Peyer's patch (tissue), 4 donors: ENCODE measurements at places on chromosomes 5 and 9. TPM values are rescaled to one million over a fixed set of nuclear protein-coding genes. Genes with fewer than 3 reads are reported as not detected.
A peak's percentile ranks its signal among the peaks of the same experiment; 100 is the strongest.

- DNase-seq = peak; percentile 76
Measured at GRCh38 chr5:154446195-154447088, 645 bp downstream of the SAP30L start.

- no peak for DNase-seq
Measured at GRCh38 chr5:137567226-137567625, 68.1 kb upstream of the SPOCK1 start.

DNA sequence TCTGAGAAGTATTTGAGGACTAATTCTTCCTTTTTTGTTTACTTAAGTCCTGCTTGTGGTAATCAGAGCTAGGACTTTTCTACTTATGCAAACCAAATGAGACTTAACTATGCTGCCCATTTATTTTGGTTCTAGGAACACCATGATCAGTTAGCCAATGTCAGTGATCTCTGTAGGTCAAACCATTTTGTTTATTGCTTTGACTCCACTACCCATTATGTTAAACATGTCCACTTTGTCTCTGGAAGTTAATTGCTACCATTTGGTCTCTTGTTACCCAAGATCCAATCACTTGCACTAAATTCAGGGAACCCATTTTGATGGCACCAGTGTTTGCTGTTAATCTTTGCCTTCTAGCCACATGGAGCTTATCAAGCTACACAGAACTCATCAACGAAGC is 161.9 kb downstream of the CCDC171 start:
- DNase-seq = no peak

GRCh38 chr5:149552553-149553160 is 1.4 kb upstream of the CSNK1A1 start:
- DNase-seq = no peak

- no peak for DNase-seq
Measured at GRCh38 chr5:112186401-112186990, 232.6 kb downstream of the EPB41L4A start.

SLC46A2 gene
- not detected for total RNA-seq

RALGDS gene
- 53.1 TPM for total RNA-seq

SPATA6L gene
- total RNA-seq = 14.9 TPM

SHOC1 gene
- total RNA-seq = not detected
